ENCODE measurements at places on chromosomes 4 and X. TPM values are rescaled to one million over a fixed set of nuclear protein-coding genes. Genes with fewer than 3 reads are reported as not detected.

DNA sequence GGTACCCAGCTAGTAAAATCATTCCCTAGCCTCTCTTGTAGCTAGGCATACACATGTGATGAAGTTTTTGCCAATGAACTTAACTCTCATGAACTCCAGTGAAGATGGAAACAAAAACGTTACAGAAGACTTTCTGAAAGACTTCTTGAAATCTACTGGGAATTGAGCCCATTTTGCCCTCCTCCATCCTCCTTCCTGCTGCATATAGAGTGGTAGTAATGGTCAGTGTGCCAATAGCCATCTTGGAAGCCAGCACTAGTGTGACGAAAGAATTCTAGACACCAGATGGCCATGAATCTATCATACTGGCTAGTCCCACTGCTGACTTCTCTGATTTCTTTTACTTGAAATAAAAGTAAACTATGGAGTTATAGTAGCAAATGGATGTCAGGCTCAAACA, 30.9 kb upstream of the PPA2 start:
- no peak for DNase-seq

GRCh38 chr4:8083086-8083825, 75.4 kb downstream of the ABLIM2 start:
- no peak for DNase-seq

TLR2 gene
- not detected for total RNA-seq

GRCh38 chr4:147794787-147795413, 63.0 kb downstream of the ARHGAP10 start:
- DNase-seq, result no peak

H2BW1 gene
- not detected for total RNA-seq
